ENCODE measurements at places on chromosomes 4 and X.

DNA sequence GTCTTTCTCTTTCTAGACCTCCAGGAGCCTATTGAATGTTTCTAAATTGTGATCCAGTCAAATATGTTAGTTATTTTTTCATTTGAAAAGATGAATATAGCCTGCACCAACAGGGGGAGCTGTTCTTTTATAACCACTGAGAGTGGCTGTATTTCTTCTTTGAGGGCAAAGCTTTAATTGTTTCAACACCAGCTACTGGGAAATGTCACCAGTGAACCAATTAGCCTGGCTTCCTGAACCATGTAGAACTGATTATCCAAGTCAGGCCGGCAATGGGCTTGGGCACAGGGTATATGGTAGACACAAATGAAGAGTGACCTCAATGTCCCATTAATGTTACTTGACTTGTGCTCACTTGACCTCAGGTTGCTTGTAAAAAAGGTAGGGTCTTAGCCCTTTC, 4.8 kb upstream of the DAPP1 start:
- DNase-seq, result no peak

GRCh38 chr4:117429061-117429460, 343.7 kb upstream of the TRAM1L1 start:
- no peak for DNase-seq

DNA sequence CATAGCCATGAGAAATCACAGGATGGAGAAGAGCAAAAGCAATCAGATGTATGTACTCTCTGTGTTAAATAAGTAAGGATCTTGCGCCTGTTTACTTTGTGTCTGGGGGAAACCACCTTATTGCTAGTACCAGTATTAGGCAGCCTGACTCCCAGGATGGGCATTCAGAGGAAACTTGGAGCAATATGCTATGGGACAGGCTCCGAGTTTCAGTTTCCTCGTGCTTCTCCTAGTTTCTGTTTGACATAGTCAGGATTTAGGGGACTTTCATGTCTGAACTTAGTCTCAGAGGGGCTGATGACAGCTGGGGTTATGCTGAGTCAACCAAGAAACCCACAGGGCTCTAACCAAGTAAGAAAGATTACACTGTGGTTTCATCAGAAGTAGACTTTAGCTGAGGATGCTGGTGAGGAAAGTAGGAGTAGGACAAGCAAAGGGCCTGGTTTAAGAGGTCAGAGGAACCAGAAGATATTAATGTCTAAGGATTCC, 13.5 kb downstream of the NSUN7 start:
- no peak for DNase-seq

GRCh38 chr4:24933684-24934275, 20.9 kb upstream of the CCDC149 start:
- DNase-seq, result no peak

- DNase-seq, result no peak
Measured at GRCh38 chr4:11426731-11427120, 2.0 kb downstream of the HS3ST1 start.

GRCh38 chrX:153727123-153727931, 2.7 kb downstream of the ABCD1 start:
- no peak for DNase-seq

DNA sequence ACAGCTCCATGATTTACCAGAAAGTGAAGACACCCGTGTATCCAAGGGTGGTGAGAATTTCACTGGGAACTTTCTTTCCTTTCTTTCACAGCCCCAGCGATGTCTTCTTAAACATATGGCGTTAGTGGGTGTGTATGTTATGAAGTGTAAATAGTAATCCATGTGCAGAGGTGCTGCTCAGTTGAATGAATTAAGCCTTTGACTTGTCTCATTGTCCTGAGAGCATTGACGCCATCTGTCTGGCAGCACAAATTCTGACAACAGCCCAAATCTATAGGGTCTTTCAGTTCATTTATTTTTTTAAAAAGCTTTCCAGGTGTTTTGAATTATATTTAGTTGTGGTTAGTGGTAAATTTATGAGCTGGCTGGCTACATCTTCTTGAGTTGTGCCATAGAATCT, 69.4 kb downstream of the CLCN5 start:
- DNase-seq, result no peak

DNA sequence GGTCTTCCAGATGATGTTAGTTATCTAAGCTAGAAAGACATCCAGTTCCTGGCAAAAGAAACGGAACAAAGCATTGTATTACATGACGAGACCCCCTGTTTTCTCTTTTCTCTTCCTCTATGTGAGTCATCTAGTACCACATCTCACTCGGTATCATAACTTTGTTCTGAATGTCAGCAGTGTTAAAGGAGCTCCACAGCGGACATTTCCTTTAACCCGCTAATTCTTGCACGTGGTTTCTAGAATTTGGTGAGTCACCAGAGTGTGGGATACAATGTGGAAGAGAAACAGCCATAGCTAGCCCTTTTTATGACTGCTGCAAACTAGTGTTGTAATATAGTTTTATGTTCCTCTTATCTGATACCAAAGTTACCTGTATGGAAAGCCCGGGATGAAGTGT, 243.7 kb downstream of the TENM3 start:
- no peak for DNase-seq

DNA sequence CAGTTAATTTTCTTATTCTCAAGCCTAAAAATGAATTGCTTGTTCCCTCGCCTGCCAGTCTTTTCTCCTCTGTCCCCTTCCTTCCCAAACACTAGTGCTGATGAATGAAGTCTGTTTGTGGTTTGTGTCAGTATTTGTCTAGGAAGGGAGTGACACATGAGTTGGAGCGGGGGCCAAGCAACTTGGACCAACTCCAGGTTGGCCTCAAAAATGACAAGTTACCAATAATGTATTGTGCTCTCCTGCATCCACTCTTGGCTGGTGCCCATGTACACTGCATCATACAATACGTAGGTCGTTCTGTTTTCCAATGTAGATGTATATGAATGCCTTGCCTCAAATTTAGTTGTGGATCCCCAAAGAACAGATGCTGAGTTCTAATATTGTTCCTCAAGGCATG, 223.0 kb upstream of the GPC4 start:
- no peak for DNase-seq

- no peak for DNase-seq
Measured at GRCh38 chr4:64766565-64766964, 357.3 kb upstream of the TECRL start.

GRCh38 chr4:121016611-121017010, 55.7 kb downstream of the NDNF start:
- no peak for DNase-seq

GRCh38 chr4:149029056-149029651, 586.9 kb upstream of the NR3C2 start:
- DNase-seq, result no peak

DNA sequence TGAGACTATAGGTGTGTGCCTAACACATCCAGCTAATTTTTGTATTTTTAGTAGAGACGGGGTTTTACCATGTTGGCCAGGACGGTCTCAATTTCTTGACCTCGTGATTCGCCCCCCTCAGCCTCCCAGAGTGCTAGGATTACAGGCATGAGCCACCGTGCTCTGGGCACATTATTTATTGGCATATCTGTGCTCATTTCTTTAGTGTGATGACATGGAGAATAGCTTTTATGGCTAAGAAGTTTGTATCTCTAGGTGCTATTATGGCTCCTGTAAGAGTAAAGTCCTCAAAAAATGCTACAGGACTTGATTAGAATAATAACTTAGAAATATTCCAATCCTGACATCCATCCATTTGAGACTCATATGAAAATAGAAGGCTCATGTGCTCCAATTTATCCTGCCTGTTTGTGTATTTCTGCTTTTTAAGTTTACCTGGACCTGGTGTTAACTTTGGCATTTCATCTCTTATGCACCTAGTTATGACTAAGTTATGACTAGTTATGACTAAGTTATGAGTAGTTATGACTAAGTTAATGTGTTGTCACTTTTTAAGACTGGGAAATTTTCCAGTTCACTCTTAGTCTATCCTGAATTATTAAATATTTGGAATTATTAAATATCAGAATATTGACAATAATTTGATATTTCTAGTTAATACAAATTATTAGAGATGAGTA, 36.4 kb upstream of the UNC5C start:
- no peak for DNase-seq

GRCh38 chrX:25555521-25555920, 539.8 kb upstream of the ARX start:
- DNase-seq, result no peak

DNA sequence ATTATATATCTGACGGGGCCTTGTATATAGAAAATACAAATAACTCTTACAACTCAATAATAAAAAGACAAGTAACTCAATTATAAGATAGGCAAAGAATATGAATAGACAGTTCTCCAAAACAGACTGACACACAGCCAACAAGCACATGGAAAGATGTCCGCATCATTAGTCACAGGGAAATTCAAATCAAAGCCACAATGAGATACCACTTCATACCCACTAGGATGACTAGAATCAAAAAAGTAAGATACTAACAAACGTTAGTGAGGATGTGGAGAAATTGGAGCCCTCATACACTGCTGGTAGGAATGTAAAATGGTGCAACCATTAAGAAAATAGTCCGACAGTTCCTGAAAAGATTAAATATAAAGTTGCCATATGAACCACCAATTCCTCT, 115.7 kb downstream of the RCHY1 start:
- no peak for DNase-seq

- DNase-seq, result no peak
Measured at GRCh38 chrX:22934640-22935039, 65.1 kb upstream of the DDX53 start.

GRCh38 chr4:6926681-6927478, 17.3 kb downstream of the TBC1D14 start:
- DNase-seq, result no peak

- no peak for DNase-seq
Measured at GRCh38 chr4:54402880-54403480, 173.9 kb downstream of the PDGFRA start.

- DNase-seq, result no peak
Measured at GRCh38 chr4:182062936-182063335, 180.3 kb upstream of the TENM3 start.

DNA sequence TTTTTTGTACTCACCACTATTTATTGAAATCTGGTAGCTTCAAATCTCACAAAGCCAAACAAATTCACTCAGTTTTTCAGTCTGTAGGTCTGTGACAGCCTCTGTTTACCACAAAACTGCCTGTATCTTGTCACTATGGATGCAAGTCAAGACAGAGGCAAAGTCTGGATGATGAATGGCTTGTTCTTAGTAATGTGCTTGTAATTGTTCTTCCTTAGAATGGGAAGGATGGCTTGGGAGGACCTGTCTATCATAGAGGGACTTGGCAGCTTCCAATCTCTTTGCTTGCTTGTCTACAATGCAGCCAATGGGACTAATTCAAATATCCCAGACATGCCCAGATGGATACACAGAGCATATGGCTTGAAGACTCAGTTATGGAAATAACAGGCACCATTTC, 141.2 kb upstream of the SCML1 start:
- DNase-seq, result no peak
